ENCODE measurements at places on chromosomes 11 and 22.

DNA sequence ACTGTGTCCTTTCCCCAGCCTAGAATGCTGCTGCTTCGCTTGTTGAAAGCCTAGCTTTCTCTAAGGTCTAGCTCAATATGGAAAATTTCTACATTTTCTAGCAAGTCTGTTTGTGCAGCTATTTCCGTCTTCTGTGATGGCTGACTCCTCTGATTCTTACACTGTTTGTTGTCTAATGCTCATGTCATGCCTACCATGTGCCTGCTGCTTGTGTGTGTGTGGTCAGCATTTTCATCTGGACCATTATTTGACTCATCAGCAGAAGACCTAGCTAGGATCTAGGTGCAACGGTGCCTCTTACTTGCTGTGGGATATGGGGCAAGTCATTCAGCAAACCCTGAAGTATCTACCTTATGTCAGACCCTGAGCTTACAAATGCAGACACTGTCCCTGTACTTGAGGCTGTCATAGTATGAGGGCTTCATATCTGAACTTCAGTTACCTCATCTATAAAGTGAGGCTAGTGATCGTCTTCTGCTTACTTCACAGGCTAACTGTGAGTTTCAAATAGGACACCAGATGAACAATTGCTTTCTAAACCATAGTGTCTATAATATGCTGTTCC lies 86.5 kb upstream of the MYO18B start:
- no peak for DNase-seq

GRCh38 chr11:68976563-68976962 lies 4.2 kb downstream of the MRGPRD start:
- DNase-seq, result no peak

DNA sequence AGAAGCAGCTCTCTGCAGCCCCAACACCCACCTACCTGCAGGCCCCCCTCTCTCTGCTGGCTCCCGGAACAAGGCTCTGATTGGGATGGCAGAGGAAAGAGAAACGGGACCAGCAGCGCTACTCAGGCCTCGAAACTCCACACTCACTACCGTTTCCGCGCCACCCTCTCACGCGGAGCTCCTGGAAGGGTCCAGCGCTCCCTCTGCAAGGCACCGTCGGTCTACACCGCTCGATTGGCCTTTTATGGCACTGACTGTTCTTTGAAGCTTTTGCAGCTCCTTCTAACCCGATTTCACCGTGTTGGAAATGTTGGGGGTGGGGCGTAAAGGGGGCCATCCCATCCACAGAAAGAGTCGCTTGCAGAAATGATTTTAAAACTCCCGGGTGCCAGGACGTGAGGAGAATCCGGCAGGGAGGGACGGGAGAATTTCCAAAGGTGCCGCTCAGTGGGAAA lies 323 bp upstream of the PANX1 start:
- DNase-seq, result no peak

DNA sequence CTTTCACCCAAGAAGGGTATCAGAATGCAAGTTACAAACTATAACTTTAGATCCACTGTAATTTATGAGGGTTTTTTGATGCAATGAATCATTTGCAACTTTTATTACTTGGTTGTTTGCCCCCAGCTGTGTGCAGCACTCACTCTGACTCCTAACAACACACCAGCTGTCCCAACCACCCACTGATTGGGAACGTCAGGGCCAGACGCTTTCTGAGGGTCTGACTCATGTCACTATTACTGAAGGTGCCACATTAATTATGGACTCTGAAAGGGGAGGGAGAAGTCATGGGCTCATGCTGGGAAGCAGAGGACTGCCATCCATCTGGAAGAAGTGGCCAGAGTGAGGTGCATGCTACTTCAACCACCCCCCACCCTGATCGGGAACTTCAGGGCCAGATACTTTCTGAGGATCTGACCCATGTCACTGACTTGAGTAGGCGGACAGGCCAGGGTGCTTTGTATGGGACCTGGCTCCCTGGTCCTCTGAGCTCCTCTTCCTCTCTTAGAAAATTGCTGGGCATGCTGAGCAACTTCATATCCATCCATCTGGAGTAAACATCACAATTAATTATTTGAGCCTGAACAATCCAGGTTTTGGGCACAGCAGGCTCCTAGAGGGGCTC lies 44.9 kb upstream of the DRD2 start:
- no peak for DNase-seq

DNA sequence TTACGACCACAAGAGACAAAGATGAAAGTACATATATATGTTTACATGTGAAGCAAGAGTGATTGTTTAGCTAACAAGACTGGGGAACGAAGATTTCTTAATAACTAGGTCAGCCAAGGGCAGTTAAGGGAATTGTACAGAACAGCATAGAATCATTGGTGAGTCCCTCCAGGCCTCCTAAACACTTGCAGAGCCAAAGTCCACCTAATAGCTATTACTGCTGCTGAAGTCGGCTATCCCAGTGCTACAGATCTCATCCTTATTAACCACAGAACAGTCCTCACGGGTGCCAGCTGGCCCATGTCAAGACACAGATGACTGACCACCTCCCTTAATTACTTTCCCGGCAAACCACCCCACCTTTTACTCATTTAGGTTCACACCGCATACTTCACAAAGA lies 68.5 kb upstream of the OPCML start:
- DNase-seq, result no peak

GRCh38 chr11:73257342-73258103 lies 14.6 kb upstream of the P2RY6 start:
- DNase-seq, result no peak

DNA sequence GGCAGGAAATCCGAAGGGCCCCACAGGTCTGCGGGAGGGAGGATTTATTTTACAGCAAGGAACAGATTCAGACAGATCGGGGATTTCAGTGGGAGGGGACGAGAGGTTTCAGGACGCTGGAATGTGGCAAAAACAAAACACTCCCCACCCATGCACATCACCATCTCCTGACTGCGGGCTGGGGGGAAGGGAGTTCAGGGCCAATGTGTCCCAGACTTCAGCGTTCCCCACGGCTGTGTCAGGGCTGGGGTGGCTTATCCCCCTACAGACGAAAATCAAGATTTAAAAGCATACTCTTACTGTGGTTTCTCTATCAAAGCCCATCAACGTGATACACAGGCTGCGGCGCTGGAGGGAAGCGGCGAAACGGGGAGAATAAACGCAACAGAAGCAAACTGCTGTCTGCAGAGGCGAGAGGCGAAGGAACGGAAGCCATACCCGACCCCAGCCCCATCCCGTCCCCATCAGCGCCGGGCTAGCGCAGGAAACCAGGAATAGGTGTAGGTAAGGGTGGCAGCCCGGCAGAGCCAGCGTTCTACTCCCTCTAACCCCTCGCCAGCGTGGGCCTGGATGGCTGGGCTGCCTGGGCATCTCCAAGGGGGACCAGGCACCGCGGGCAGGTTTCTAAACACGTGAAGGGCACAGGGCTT lies 2.7 kb downstream of the TENM4 start:
- DNase-seq, result no peak

- no peak for DNase-seq
These were observed 107.6 kb downstream of the RBFOX2 start for GRCh38 chr22:35921044-35921443.

- DNase-seq, result no peak
These were observed 18.7 kb downstream of the RNF121 start for GRCh38 chr11:71947498-71947897.

DNA sequence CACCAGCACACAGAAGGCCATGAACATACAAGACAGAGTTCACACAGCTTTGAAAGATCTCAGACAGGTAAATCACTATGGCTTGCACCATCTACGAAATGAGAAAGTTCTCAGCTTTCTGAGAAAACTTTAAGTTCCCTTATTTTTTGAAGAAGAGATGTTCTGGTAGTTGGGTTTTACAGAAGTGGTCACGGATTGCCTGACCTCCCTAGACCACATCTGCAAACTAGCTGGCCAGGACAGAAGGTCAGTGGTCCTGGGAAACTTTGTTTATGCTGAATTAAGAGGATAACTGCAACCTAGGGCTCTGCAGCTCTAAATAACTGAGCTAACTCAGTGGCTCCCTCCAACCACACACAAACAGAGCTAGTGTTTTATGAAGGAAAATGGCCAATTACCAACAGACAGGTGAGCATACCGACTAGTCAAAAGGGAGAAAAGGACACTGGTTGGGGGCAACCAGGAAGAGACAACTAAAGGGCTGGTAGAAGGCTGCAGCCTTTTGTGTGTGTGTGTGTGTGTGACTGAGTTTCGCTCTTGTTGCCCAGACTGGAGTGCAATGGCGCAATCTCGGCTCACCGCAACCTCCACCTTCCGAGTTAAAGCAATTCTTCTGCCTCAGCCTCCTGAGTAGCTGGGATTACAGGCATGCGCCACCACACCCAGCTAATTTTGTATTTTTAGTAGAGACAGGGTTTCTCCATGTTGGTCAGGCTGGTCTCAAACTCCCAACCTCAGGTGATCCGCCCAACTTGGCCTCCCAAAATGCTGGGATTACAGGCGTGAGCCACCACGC lies 8.5 kb upstream of the SCN2B start:
- DNase-seq, result peak; percentile 73

- DNase-seq, result no peak
These were observed 449.9 kb downstream of the OPCML start for GRCh38 chr11:133082453-133082781.

GRCh38 chr22:48570912-48571311 lies 1256.8 kb downstream of the BRD1 start:
- DNase-seq, result no peak

DNA sequence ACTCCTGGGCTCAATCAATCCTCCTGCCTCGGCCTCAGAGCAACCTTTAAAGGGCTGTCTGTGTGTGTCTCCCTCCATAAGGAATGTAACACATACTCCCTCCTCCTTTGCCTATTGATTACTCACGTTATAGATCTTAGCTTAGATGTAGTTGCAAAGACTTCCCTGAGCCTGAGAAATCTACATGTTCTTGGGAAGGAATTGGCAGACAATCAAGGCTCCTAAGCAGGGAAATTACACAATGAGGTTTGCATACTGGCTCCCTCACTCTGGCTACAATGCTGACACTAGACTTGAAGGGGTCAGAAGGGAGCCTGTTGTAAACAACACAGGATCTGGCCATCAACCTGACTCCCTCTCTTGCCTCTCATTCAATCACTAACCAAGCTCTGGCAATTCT lies 5.2 kb upstream of the OLFML1 start:
- DNase-seq, result no peak

- no peak for DNase-seq
These were observed 1.8 kb upstream of the SLC37A2 start for GRCh38 chr11:125061281-125061680.

DNA sequence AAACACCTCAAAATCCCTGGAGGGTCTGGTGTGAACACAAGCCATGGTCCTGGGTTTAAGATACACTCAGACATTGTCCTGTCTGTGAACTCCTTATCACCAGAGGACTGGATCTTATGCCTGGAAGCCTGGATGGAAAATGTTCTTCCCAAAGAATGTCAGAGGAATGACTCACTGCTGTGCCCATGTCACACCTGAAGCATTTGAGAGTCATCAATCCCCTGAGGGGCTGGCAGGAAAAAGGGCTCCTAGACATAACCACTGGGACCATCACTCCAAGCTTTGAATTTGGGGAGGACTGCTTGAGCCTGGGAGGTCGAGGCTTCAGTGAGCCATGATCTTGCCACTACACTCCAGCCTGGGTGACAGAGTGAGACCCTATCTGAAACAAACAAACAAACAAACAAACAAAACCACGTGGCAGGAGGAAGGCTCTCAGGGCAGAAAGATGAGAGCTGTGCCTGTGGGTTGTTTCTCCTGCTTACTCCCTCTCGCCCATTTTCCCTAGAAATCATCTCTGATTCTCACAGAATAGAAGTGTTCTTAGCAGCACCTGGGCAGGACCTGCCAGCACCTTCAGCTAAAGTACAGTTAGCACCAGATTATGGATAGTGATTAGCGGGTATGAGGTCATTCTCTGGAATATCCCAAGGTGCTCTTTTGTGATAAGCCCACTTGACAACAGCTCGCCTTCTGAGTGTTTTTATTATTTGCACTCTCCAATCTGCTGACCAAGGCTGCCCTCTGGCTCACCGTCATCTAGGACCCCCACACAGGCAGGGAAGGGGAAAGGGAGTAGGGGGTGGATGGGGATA lies 11.9 kb upstream of the PRG2 start:
- no peak for DNase-seq

DNA sequence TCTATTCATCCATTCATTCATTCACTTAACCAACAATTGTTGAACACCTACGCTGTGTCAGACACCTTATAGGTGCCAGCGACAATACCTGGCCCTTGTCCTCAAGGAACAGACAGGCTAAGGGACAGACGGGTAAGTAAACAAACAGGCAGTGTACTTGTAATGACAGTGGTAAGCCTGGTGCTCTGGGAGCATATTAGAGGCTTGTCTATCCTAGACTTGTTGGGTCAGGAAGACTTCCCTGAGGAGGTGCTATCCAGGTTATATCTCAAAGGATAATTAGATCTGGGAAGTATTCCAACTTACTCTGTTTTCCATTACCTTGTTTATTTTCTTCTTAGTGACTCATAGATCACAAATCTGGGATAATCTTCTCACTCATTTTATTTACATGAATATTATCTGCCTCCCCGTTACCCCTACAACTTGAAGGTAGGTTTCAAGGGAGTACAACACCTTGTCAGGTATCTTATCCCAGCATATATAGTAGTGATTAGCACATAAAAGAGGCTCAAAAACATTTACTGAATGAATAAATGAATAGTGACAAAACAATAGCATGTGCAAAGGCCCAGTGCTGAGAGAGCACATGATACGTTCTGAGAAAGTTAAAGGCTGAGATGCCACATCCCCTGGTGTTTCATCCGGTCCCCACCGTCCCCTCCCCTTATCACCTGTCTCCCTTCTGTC lies 75.3 kb upstream of the NCAM1 start:
- no peak for DNase-seq

- DNase-seq, result no peak
These were observed 56.1 kb downstream of the APIP start for GRCh38 chr11:34860034-34860433.

- peak; percentile 15 for DNase-seq
These were observed 39.5 kb downstream of the CTNND1 start for GRCh38 chr11:57801183-57801485.

DNA sequence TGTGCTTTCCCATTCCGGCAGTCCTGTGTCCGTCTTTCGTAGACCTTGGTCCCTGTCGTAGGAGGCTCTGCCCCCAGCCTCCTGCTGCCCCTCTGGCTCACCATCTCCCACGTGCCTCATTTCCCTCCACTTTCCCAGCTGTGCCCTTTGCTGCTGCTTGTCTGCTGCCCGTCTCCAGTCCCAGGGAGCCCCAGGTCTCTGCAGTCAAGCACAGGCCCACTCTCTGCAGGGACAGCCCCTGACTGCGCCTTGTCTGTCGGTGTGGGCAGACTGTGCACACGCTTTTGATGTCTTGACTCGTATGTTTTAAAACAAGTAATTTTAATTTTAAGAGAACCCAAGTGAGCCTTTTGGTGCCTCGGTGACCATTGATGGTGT lies 12.4 kb downstream of the DGCR8 start:
- DNase-seq, result no peak

GRCh38 chr11:3914805-3915204 lies 59.3 kb downstream of the STIM1 start:
- DNase-seq, result peak; percentile 74
